Stimulated activated naive CD4-positive, alpha-beta T cell treated with Interleukin-2 at 50 U/mL for 16 hours (primary cell): ENCODE measurements at places on chromosomes 4 and X.

- DNase-seq = no peak
These were observed 698.4 kb downstream of the IL1RAPL1 start for GRCh38 chrX:29285664-29286063.

GRCh38 chr4:68905939-68906779, 45.4 kb downstream of the UGT2A3 start:
- DNase-seq = no peak

DNA sequence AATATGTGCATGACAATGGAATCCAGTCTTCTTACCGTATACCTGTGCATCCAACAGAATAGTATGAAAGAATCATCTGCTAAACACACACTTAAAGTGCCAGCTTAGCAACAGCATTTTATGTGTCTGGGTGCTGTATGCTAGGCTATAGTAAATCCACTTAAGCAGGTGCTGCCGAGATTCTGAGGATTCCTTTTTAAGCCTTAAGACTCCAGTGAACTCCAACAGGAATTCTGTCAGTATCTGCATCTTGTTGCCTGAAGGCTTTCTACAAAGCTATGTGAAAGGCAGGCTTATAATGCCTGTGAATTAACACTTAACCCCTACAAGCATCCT, 1076.4 kb upstream of the PABPC4L start:
- DNase-seq = no peak

DNA sequence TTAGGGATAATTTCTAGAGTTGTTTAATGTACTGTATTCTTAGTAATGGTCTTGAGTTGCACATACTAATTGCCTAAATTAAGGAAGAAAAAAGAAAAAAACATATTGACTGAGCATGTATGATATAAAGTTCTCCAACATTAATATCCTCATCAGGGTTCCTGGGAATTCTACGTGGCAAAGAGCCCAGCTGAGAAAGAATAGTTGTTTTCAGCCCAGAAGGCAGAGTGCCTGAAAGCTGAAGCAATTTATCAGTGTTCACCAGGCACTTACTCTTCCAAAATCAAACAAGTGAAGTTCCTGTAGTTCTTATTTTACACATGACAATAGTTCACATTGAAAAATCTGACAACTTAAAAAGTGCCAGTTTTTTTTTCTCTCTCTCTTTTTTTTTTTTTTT, 27.7 kb downstream of the YIPF7 start:
- no peak for DNase-seq

- DNase-seq = no peak
These were observed 1296.1 kb upstream of the PCDH7 start for GRCh38 chr4:29423836-29424721.

- DNase-seq = no peak
These were observed 21.4 kb downstream of the SCARB2 start for GRCh38 chr4:76192236-76192635.

DNA sequence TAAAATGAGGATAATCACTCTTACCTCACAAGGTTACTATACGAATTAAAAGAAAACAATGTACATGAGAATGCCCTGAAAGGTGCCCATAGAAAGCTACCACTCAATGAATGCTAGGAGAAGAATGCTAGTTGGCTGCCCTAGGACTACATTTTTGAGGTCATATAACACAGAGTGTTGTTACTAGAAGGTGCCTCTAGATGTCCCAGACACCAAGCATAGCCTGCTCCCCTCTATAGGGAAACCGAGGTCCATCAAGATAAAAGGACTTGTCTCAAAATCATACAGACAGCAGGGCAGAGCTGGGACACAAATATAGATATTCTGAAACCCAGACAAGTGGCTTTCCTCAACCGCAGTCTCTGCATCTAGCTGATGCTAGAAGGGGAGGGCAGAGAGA, 147.0 kb upstream of the ARHGEF9 start:
- DNase-seq = no peak

- no peak for DNase-seq
These were observed 40.2 kb upstream of the NHSL2 start for GRCh38 chrX:71870208-71871098.

- no peak for DNase-seq
These were observed 134.9 kb upstream of the VEGFC start for GRCh38 chr4:176927664-176928063.

- DNase-seq = no peak
These were observed 1492.2 kb upstream of the TENM3 start for GRCh38 chr4:180751009-180751408.

DNA sequence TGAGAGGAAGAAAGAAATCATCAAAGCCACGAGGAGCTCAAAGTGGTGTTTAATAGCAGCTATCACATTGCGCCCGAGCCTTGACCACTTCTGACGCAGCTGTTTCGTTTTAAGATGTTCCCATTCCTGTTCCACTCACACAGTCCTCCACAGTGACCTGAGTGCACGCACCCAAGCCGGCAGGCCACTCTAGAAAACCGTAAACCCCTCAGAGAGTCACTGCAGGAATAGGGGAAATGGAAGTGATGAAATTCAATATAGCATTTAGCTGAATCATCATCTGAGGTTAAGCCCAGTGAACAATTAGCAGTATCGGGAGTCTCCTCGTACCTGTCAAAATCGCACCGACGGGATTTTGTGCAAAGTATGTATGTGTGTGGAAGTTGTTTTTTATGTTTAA, 17.9 kb upstream of the HAND2 start:
- no peak for DNase-seq

GRCh38 chrX:45743906-45744625, 543.4 kb upstream of the DIPK2B start:
- no peak for DNase-seq

DNA sequence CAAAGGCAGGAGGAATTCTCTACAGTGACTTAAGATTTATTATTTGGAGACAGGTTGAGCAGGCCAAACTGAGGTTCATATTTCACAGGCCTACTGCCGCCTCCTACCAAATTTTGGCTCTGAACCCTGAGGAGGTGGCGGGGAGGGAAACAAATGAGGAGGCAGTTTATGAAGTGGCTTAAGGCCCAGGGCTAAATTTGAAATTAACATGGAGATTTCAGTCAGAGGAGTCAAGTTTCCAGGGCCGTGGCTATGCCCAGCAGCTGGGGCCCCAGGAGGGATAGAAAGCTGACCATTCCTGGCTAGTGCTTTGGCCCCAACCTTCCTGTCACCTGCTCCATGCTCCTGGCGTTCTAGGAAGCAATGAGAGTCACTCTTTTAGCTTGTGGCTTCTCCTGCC, 73.4 kb upstream of the ARHGAP36 start:
- DNase-seq = no peak

GRCh38 chr4:82839624-82840023, 41.0 kb upstream of the SCD5 start:
- DNase-seq = no peak

DNA sequence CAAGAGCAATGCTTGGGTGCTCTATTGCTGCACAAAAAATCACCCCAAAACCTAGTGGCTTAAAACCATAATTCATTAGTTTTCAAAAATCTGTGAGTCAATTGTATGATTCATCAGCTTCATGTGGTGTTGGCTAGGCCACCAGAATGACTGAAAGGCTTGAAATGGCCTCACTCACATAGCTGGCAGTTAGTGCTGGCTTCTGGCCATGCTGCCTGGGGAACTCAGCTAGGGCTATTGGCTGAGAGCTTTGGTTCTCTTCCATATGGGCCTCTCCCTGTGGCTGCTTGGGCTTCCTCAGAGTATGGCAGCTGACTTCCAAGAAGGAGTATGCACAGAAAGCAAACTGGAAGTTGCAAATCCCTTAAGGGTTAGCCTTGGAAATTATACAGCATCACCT, 3.1 kb upstream of the MTMR1 start:
- no peak for DNase-seq

DNA sequence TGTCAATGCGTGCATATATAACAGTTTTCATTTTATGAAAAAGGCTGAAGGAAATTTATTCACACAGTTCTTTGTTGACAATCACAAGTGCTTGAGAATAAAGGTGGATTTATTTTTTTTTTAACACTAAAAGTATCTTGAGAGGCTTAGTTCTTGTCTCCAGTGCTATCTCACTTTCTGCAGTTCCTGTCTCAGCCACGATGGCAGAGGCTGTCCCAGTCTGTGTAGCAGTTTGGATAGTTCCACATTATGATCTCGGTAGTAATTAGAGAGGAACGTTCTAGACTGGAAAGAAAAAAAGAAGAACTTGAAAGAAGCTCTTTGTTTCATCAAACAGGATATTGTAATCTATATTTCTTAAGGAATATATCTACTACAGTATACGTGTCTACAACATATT, 229.0 kb downstream of the UGT8 start:
- DNase-seq = no peak

DNA sequence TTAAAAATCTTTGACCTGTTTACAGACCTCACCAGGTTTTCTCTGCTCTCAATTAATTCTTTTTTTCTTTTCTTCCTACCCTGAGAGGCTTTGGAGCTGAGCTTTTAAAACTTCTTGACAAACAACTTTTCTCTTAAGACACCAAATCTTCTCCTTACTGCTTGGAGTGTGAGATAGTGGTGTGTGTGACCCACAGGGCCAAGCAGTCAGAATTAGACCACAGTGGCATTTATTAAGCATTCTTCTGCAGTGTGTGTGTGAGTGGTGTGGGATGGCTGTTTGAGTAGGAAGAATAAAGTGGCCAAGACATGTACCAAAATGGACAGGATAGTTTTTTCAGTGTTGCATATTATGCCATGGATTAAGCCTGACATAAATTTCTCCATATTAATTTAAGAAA, 665.1 kb downstream of the RAPGEF2 start:
- no peak for DNase-seq

DNA sequence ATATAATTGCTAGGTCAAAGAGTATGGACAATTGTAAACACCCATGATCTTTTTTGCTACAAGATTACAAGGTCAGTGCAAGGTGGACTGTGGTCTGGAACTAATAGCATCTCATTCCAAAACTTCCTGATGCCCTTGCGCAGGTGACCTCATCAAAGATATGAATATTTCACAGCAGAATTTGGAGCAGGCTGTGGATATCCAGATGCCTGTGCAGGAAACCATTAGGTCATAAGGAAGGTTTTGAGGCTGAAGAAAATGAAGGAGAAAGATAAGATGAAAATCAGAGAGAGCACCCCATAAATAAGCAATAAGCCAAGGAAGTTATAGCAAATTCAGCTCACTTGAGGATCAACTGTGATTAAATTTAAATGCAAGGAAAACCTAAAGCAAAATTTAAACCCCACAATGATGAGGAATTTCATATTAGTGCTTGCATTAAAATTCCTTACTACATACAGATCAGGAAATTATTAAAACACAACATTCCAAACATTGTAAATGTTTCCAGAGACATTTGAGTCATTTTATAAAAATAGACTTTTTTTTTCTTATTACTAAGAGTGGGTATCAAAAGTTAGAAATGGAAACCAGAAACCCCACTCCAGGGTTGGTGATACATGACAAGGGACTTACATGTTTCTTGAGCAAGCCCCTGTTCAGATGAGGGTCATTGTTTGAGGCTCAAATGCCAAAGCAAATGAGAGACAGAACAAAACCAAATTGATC, 100.7 kb upstream of the FAM9C start:
- no peak for DNase-seq

GRCh38 chr4:53355930-53356521, 9.8 kb downstream of the SCFD2 start:
- no peak for DNase-seq

DNA sequence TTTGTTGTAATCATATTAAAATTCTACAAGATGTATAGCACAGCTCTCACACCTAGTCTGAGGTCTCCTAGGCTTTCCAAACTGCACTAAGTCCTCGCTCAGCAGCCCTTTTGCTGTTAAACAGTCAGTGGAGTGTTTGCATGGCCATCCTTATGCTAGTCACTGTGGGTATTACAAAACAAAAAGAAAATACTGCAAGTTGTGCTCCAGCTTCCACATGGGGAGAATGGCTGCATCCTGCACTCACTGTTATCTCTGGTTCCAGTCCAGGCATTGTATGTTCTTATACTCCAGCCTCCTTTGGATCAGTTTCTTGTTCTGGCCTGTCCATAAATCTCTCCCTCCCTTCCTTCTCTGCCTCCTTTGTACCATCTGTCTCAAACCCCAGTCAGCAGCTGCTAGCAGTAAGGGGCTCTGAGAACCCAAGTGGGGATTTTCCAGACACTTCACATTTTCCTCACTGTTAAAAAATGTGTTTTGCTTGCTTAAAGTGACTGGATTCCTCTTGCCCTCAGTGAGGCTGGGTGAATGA, 38.5 kb upstream of the BMP15 start:
- DNase-seq = no peak

DNA sequence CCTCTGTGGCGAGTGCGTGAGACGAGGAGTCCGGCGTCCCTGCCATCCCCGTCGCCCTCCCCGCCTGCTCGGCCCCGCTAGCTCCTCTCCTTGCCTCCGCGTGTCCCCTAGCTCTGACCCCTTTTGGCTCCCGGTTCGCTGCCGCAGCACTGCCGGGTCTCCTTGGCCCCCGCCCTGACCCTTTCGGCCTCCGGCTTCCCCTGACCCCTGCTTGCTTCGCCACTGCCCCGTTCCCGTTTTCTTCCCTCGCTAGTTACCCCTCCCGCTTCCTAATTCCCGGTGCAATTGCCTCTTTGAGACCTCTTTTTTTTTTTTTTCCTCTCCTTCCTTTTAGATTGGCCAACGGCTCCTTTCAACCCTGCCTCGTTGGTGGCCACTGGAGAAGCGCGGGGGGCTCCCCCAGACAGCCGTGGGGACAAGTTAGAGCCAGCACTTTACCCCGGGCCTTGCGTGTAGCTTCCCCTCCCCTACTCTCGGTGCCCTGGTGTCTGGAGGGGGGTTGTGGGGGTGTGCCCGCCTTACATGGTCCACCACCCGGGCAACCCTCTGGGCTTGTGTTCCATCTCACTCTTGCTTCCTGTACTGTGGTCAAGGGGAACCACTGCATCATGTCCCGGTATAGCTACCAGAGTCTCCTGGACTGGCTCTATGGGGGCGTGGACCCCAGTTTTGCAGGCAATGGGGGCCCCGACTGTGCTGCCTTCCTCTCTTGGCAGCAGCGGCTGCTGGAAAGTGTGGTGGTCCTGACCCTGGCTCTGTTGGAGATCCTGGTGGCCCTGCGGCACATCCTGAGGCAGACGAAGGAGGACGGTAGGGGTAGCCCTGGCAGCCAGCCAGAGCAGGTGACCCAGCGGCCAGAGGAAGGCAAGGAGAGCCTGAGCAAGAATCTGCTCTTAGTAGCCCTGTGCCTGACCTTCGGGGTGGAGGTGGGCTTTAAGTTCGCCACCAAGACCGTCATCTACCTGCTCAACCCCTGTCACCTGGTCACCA, 548 bp downstream of the TMEM164 start:
- no peak for DNase-seq

DNA sequence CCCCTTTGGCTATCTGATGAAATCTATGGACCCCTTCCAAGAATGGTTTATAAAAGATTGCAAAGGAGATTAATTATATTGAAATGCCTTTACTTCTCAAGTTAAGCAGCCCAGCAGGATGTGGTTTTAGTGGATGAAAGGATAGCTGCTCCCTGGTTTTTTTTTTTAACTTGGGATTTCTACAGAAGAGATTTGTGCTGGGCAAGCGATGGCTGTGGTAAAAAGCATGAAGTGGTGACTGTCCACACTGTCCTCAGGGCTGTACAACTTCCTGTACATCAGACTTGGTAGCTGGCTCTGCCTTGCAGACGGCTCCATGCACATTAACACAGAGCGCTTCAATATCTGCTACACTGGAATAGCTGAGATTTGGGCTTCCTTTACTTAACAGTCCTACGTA, 321.7 kb downstream of the DHX15 start:
- no peak for DNase-seq
